SJSA1 (cell line): ENCODE measurements at places on chromosomes 3 and 15. TPM values are rescaled to one million over a fixed set of nuclear protein-coding genes. Genes with fewer than 3 reads are reported as not detected.
A peak's percentile ranks its signal among the peaks of the same experiment; 100 is the strongest.

DNA sequence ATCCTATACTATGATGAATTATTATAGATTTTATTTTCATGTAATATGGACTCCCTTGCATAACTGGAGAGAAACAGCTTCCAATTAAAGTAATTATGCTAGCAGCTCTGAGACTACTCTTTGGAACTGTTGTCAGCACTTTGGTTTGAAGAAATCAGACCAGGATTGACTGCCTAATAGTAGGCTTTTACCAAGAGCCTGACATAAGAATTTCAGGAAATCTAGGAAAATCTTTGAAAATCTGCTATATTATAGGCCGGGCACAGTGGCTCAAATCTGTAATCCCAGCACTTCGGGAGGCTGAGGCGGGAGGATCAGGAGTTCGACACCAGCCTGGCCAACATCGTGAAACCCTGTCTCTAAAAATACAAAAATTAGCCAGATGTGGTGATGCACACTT, 62.9 kb downstream of the ZNF609 start:
- no peak for DNase-seq
- H3K4me1 ChIP-seq: peaks cover 22% of the 10 kb centered on the region

IL17RB gene
- not detected in 2 replicates for total RNA-seq

GRCh38 chr3:41684797-41685735, 276.8 kb downstream of the ULK4 start:
- no peak overlapping the region for H3K4me3 ChIP-seq
- H3K27ac ChIP-seq: 0 out of 2 replicates have a peak overlapping the region, but pooled peaks have one; percentile 96
- DNase-seq: no peak
- no peaks in the 10 kb centered on the region for H3K36me3 ChIP-seq

DNA sequence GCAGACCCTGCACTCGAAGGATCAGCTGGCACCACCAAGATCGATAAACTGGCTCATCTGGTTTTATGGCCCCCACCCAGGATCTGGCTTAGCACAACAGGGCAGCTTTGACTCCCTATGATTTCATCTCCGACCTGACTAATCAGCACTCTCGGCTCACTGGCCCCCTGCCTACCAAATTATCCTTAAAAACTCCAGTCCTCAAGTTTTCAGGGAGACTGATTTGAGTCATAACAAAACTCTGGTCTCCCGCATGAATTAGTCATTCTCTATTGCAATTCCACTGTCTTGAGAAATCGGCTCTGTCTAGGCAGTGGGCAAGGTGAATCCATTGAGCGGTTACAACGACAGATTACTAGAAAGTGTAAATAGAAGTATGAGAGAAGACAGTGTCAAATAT, 521.9 kb upstream of the RGMA start:
- H3K36me3 ChIP-seq: no peaks in the 10 kb centered on the region
- H3K4me1 ChIP-seq: no peaks in the 10 kb centered on the region
- DNase-seq: no peak
- H3K27me3 ChIP-seq: no peaks in the 10 kb centered on the region

MPI gene
- total RNA-seq: 16.7 and 27.7 TPM in 2 replicates

CERS3 gene
- total RNA-seq: not detected in 2 replicates

- H3K36me3 ChIP-seq: no peaks in the 10 kb centered on the region
- DNase-seq: no peak
- H3K4me3 ChIP-seq: no peak overlapping the region
- no peaks in the 10 kb centered on the region for H3K27me3 ChIP-seq
Observed at GRCh38 chr3:139062918-139063317, 18.2 kb upstream of the PRR23C start.

PRR23E gene
- not detected in 2 replicates for total RNA-seq

DNA sequence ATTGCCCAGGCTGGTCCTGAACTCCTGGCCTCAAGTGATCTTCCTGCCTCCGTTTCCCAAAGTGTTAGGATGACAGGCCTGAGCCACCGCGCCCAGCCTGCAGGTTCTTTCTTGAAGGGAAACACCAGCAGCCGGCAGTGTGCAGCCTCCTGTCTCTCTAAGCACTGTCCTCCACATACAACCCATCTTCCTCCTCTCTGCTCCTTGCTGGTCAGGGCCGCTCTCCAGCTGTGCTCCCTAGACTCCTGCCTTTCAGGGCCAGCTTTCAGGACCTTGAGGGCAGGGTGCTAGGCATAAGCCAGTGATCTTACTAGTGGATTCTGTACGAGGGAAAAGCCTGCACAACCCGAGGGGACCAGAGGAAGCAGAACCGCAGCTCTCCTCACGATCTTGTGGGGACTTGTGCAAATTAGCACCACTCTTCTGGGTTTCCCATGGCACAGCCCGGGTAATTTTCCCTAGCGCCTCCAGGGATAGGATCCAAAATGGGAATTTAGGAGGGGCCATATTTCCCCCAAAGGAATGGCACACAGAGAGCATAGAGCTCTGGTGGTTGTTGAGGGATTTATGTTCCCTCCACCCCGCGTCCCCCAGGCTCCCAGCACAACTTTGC, 18.2 kb upstream of the CORO2B start:
- no peak overlapping the region for H3K4me3 ChIP-seq
- no peak overlapping the region for H3K27ac ChIP-seq
- peaks cover 3% of the 10 kb centered on the region; the same call in 1 of the 2 replicates for H3K27me3 ChIP-seq
- H3K36me3 ChIP-seq: no peaks in the 10 kb centered on the region
- peaks cover 7% of the 10 kb centered on the region for H3K4me1 ChIP-seq

ZDHHC23 gene
- 0.45 and 0.47 TPM in 2 replicates for total RNA-seq

TGM4 gene
- 0.05 TPM in 1 of 2 replicates, not detected in the other for total RNA-seq

KAT2B gene
- 8.0 and 11.2 TPM in 2 replicates for total RNA-seq

DNA sequence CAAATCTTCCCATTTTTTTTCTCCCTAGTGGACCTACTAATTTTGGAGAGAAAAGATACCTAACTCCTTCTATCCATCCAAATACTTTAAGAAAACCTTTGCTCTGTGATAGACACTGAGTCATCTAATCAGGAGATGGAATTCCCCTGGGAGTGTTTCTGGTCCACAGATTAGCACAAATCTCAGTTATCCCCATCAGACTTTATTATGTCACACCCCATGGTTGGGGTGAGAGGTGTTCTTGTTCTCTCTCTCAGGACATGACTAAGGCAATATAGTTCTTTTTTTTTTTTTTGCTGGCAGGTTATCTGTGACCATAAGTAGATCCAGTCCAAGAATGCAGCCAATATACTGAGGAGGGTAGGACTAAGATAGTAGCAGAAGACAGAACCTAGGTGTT, 15.8 kb downstream of the SLC9A9 start:
- H3K4me1 ChIP-seq: no peaks in the 10 kb centered on the region
- H3K27ac ChIP-seq: no peak overlapping the region
- H3K27me3 ChIP-seq: no peaks in the 10 kb centered on the region
- H3K4me3 ChIP-seq: no peak overlapping the region
- no peak for DNase-seq

HMG20A gene
- 25.9 and 30.1 TPM in 2 replicates for total RNA-seq

- H3K4me3 ChIP-seq: no peak overlapping the region
- no peaks in the 10 kb centered on the region for H3K4me1 ChIP-seq
- DNase-seq: no peak
Observed at GRCh38 chr3:52649461-52650210, 36.1 kb downstream of the PBRM1 start.

- no peaks in the 10 kb centered on the region for H3K4me1 ChIP-seq
- no peak for DNase-seq
- no peak overlapping the region for H3K27ac ChIP-seq
- H3K36me3 ChIP-seq: peaks cover 5% of the 10 kb centered on the region
- H3K4me3 ChIP-seq: no peak overlapping the region
- no peaks in the 10 kb centered on the region for H3K27me3 ChIP-seq
Observed at GRCh38 chr15:72515591-72516389, 41.7 kb downstream of the ARIH1 start.

DNA sequence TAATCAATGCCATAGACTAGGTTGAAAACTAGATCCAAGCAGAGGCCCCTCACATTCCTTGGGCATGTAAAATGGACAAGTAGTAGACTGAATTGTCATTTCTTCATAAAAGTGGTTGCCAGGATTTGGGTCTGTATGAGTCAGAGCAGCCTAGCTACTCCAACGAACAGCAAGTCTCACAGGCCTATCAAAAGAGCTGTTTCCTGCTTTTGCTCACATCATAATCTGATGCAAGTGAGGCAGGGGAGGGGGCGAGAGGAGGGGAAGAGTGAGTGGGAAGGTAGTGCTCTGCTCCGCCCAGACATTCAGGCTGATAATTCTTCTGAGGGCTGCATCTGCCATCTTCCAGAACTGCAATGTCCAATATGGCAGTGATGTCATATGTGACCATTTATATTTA, 228.9 kb upstream of the PRICKLE2 start:
- peaks cover 43% of the 10 kb centered on the region for H3K36me3 ChIP-seq
- no peaks in the 10 kb centered on the region for H3K27me3 ChIP-seq
- H3K4me3 ChIP-seq: no peak overlapping the region
- no peak for DNase-seq
- H3K4me1 ChIP-seq: peaks cover 8% of the 10 kb centered on the region
